ENCODE measurements at places on chromosomes 1 and 21.

DNA sequence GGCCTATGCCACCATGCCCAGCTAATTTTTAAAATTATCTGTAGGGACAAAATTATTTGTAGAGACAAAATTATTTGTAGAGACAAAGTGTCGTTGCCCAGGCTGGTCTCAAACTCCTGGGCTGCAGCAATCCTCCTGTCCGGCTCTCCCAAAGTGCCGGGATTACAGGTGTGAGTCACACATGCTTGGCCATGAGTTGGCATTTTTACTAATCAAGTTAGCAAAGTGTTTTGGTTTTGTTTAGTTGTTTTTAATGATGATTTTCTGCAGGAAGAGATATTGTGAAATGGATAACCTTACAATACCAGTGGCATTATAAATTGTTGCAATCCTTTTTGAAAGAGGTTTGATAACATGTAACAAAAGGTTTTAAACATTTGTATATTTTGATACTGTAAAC is 65.3 kb upstream of the MAGI3 start:
- no peak for ATAC-seq

DNA sequence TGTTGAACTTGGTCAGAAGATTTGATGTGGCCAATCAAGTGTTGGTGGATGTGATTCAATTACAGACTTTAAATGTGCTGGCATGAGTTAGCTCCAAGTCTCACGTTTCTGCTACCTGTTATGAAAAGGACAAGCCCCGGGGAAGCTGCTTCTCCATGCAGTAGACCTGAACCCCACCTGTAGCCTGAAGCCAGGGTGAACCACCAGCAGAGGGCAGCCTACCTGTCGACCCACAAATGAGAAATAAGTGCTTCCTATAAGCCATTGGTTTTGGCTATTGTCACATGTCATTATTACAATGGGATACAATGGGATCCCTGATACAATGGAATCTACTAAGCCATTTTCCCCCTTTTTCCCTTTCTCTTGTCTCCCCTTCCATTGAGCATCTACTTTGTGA is 230.2 kb downstream of the PRDM2 start:
- no peak for ATAC-seq

GRCh38 chr1:21872445-21873079 is 60.5 kb downstream of the LDLRAD2 start:
- ATAC-seq: no peak

- peak; percentile 88 for ATAC-seq
Measured at GRCh38 chr1:233394860-233395717, 67.6 kb downstream of the MAP3K21 start.

DNA sequence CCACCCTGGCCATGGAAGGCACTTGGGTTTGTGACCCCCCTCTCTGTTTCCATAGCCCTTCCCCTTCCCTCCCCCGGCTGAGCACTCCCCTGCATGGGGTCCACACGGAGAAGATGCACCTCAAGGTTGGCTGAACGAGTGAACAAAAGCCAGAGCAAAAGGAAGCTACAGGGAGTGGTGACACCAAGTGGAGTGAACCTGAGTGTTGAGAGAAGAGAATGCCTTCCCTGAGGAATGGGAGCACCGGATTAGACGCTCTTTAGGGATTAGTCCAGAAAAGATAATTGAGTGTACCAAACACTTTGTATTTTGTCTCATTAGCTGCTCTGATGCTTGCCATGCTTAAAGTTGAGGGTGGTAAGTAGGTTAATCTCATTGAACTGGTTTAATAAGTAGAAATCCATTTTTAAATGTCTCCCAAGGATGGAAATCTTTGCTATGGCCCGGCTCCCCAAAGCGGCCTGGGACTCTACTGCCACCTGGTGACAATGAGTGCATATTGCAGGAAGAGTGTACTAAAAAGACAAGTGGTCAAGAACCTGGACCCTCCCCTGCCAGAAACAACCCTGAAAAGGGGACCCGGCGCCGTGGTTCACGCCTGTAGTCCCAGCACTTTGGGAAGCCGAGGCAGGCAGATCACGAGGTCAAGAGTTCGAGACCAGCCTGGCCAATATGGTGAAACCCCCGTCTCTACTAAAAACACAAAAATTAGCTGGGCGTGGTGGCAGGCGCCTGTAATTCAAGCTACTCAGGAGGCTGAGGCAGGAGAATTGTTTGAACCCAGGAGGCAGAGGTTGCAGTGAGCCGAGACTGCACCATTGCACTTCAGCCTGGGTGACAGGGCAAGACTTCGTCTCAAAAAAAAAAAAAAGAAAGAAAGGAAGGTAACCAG is 150.6 kb upstream of the ZC3H12A start:
- no peak for ATAC-seq

- no peak for ATAC-seq
Measured at GRCh38 chr1:187931776-187932175, 1103.0 kb downstream of the PLA2G4A start.

GRCh38 chr1:8524627-8525157 is 206.8 kb downstream of the SLC45A1 start:
- no peak for ATAC-seq

Data from motor neuron (in vitro differentiated cells).